ENCODE measurements at places on chromosomes 16 and 17.

DNA sequence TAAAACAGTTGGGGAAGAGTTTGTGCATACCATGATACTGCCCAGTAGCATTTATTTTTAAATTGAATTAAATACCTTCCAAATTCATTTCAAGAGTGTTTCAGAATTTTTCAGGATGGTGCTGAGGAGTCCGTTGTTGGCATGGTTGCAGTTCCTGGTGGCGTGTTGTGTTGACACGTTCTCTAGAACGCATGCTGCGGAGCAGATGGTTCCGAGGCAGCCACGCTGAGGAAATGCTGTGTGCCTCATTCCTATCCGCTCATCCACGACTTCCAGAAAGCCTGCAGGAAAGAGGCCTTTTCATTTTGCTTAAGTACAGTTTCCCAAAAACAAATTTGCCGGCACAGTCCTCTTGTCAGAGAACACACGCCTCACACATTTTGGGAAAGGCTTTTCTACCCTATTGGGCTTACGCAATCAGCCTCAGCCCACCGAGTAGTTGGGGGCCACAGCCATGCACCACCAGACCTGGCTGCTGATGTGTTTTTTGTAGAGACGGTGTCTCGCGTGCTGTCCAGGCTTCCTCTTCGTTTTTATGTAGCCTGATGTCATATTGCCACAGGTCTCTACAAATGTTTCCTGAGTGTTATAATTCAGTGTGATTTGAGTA lies 32.1 kb upstream of the IL17C start:
- no peak for DNase-seq

GRCh38 chr17:77628035-77628434 lies 330.5 kb upstream of the TNRC6C start:
- DNase-seq: no peak

- DNase-seq: no peak
Measured at GRCh38 chr16:86520317-86521210, 10.2 kb downstream of the FOXF1 start.

DNA sequence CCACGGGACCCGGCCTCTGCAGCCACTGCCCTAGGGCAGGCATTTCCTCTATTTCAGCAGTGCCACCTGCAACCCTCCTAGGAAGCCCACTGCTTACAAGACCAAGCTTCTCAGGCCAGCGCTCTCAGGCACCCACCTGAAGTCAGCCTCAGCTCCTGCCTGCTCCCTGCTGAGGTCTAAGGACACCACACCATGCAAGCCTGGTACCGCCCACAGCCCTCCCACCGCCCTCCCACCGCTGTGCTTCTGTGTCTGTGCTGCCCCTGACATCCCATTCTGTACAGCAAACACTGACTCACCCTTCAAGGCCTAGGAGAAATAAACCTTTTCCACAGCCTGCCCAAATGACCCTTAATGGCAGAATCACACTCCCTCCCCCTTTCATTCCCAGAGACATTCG lies 6.3 kb downstream of the CLUH start:
- DNase-seq: no peak

DNA sequence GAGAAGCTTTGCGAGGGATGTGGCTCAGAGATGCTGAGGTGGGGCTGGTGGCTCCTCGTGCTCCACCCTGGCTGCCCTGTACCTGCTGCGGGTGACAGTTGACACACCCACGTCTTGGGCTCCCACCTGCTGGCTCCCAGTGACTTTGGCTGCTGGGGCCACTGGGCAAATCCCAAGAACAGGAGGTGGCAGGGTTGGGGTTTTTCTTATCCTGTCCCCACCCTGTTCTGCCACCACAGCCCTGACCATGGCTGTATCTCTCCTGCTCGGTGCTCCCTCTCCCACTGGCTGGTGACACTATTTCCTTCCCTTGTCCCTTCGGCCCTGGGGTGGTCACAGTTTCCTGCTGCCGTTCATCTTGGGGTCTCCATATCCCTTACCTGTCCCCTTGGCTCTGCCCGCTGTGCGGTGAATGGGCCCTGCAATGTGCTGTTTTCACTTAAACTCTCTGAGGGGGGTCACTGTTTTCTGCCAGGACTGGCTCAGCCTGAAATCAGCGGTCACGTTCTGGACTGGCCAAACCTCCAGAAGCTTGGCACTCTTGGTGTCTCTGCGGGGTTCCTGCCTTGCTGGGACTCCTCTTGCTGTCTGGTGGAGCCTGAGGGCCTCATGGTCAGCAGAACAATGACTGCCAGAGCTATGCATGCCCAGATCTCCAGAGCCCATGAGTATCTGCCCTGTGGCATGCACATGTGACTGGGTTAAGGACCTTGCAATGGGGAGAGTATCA lies 144.2 kb downstream of the IRF8 start:
- DNase-seq: no peak

DNA sequence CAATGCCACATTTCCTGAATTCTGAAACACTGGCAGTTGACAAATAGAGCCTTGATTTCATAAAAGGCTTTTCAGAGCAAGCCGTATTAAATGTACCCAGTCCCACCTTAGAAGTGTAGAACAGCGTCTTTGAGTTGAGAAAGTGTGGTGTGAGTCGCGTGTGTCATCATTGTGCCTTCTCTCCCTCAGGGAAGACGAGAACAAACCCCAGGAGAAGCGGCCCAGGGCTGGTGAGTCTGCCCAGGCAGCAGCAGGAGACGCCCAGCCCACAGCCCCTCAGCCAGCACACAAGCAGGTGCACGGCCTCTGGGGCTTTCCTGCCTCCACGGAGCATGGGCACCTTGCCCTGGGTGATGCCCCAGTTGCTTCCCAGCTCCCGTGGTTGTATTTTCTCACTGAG lies 34.0 kb downstream of the CIBAR2 start:
- no peak for DNase-seq

GRCh38 chr16:16191493-16192167 lies 31.7 kb downstream of the ABCC6 start:
- DNase-seq: no peak

DNA sequence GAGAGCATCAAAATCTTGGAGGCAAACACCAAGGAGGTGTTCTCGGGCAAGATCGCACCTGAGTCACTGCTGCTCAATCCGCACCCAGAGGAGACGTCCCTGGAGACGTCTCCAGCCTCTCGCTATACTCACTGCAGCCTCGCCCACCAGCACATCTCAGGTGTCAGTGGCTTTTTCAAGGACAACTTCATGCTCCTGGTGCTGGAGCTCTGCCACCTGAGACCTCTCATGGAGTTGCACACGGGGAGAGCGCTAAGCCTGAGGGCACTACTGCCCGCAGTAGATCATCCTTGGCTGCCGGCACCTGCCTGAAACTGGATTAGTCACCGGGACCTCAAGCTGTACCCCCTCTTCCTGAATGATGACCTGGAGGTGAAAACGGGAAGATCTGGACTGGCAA lies 2.6 kb upstream of the MBTPS1 start:
- DNase-seq: no peak

DNA sequence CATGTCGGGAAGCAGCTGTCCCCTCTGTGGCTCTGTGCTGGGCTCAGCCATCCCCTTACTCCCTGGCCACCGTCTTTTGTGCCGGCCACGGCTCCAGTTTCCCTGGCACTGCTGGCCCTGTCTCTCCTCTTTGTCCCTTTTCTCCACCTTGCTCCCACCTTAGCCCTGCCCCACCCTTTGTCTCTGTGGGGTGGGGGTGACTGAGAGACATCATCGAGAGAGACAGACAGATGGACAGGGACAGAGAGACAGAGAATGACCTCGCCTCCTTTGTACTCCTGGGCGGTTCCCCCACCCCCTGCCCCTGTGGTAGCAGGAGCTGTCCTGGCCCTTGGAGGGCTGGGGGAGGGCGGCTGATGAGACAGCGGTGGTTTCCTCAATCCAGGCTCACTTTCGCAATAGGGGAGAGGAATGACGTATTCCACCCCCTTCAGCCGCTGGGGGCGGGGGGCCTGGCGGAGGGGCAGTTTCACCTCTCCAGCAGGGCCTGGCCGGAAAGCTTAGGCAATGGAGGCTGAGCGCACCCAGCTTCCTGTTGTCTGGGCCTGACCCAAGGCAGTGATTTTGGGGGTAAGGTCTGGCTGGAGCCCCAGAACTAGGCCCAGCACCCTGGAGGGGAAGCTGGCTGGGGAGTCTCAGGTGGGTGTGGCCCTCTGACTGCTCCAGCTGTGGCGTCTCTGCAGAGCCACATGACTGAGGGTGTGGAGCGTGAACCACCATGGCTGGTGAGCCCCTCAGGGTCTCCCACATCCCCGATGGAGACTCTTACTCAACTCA lies 7.3 kb downstream of the FMNL1 start:
- DNase-seq: no peak

- DNase-seq: no peak
Measured at GRCh38 chr17:7606280-7606679, 8.4 kb downstream of the FXR2 start.
